ENCODE measurements at places on chromosomes 7 and 10. TPM values are rescaled to one million over a fixed set of nuclear protein-coding genes. Genes with fewer than 3 reads are reported as not detected.
A peak's percentile ranks its signal among the peaks of the same experiment; 100 is the strongest.

The MIOS gene
- 40.0 TPM for total RNA-seq

DNA sequence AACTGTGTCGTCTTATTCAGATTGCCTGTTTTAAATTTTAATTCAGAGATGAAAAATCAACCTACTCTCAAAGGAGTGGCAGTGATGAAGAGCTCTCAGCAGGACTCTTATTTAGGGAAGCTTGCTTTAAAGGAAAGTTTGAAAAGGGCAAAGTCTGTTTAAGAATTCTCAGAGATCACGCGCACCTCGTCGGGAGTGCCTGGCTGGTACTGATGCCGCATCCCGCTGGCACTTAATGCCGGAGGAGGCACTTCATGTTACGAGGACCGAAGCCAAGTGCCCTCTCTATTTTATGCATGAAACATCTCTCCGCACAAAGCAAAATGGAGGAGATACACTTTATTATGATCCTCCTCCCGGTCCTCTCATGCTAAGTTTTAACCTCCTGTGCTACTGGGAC, 71.1 kb upstream of the INSYN2A start:
- no peaks in the 10 kb centered on the region for H3K4me1 ChIP-seq
- H3K4me3 ChIP-seq = no peak overlapping the region
- DNase-seq = no peak
- H3K27ac ChIP-seq = no peak overlapping the region

The NACAD gene
- total RNA-seq = 0.07 TPM

- peak overlapping the region; percentile 67 for H3K27ac ChIP-seq
- H3K4me1 ChIP-seq = peaks cover 21% of the 10 kb centered on the region
- peak; percentile 28 for DNase-seq
Measured at GRCh38 chr7:65980478-65981250, 1.3 kb downstream of the GUSB start.

DNA sequence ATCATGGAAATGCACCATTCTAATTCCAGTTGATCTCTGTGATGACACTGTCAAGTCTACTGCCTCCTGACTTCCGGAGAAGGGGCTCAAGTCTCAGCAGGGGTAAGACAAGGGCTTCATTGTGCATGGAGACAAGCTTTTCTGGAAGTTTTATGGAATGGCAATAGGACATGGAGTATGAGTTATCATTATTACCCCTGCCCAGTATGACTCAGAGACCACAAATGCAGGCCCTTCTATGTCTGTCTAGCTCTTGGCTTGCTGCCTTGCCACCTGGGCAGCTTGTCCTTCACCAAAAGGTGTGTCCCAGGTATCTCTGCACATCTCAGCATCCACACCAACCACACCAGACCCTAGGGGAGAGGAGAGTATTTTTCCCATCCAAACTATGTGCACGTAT, 34.9 kb upstream of the KIAA1217 start:
- no peak for DNase-seq
- H3K4me3 ChIP-seq = no peak overlapping the region
- no peaks in the 10 kb centered on the region for H3K4me1 ChIP-seq
- no peaks in the 10 kb centered on the region for H3K36me3 ChIP-seq
- no peaks in the 10 kb centered on the region for H3K27me3 ChIP-seq
- no peak overlapping the region for H3K27ac ChIP-seq

DNA sequence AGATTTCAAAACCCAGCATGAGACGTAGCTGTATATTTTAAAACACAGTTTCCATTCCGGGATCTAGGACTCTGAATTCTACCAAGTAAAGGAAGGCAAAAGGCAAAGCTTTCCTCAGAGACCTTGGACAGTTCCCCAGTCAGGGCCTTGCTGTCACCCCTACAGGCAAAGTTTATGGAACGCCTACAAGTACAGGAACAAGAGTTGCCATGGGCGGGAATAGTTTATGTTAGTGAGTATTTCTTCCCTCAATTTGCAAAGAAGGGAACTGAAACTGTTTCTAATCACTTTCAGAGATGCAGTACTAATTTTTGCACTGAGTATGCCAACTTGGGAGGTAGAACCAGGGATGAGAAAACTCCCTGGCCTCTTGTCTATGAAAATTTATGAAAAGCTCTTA, 68.2 kb upstream of the LRGUK start:
- no peak for DNase-seq
- no peak overlapping the region for H3K27ac ChIP-seq
- H3K36me3 ChIP-seq = no peaks in the 10 kb centered on the region
- H3K27me3 ChIP-seq = no peaks in the 10 kb centered on the region

Data from CD4-positive, CD25-positive, alpha-beta regulatory T cell (primary cell).